ENCODE measurements at places on chromosomes 4 and X. TPM values are rescaled to one million over a fixed set of nuclear protein-coding genes. Genes with fewer than 3 reads are reported as not detected.

Gene GLUD2
- 0.46 TPM for polyA plus RNA-seq

Gene VEGFD
- 4.8 TPM for polyA plus RNA-seq

Gene RNF175
- polyA plus RNA-seq = 0.26 TPM

Gene VBP1
- 60.1 TPM for polyA plus RNA-seq

Gene MAGED2
- 63.4 TPM for polyA plus RNA-seq

Gene HNRNPDL
- 129 TPM for polyA plus RNA-seq

Gene CT45A6
- not detected for polyA plus RNA-seq

Gene GPM6B
- polyA plus RNA-seq = 1.8 TPM

Gene PGAM4
- not detected for polyA plus RNA-seq

Gene SOWAHD
- polyA plus RNA-seq = 5.3 TPM

Gene GABRE
- 0.23 TPM for polyA plus RNA-seq

Gene FRG2
- not detected for polyA plus RNA-seq

Gene CPLX1
- 0.23 TPM for polyA plus RNA-seq

Gene SLC4A4
- 10.6 TPM for polyA plus RNA-seq

Gene FSTL5
- 0.42 TPM for polyA plus RNA-seq

Gene CSAG3
- polyA plus RNA-seq = not detected

Gene DNAAF6
- not detected for polyA plus RNA-seq

Gene FGB
- not detected for polyA plus RNA-seq

Gene DCX
- under 0.01 TPM for polyA plus RNA-seq

Gene MAGEA2B
- polyA plus RNA-seq = not detected

Gene LRP2BP
- 0.16 TPM for polyA plus RNA-seq

Gene C4orf46
- polyA plus RNA-seq = 2.4 TPM

Gene CXorf65
- not detected for polyA plus RNA-seq

Gene TIGD2
- polyA plus RNA-seq = 2.4 TPM

Gene NAP1L3
- polyA plus RNA-seq = 0.23 TPM

Gene GPRIN3
- 4.6 TPM for polyA plus RNA-seq

Gene PAGE4
- not detected for polyA plus RNA-seq
